ENCODE measurements at places on chromosomes 3 and 15.

DNA sequence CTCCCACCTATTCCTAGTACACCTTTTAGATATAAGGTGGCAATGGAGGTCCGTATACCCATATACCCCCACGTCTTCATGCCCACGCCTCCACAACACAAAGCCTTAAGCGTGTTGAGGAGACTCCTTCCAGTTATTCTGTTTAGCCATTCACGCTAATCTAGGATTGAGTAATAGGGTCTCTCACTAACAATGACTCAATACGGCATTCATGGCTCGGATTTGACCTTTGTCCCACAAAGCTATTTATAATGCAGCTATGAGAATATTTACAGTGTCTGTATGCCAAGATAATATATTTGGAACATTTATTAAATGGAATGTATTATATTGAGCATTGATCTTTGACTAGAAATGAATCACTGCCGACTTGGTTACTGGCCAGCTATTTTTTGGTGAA, 215.8 kb downstream of the KCNH8 start:
- DNase-seq: no peak

DNA sequence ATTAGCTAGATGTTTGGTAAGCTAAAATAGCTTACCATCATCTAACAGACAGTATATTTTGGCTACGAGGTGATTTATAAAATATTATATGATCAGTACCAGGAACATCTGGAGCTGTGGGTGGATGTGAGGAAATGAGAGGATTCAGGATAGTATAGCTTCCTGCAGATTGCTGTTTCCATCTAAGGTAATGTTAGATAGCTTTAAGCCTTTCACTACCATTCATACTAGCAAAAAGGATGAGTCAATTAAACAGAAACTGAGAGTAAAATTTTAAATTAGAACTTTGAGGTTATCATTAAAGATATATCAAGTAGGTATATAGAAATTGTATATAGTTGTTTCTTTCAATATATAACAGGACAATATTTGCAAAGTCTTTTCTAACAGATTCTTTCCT, 8.0 kb downstream of the ZBTB20 start:
- DNase-seq: no peak

DNA sequence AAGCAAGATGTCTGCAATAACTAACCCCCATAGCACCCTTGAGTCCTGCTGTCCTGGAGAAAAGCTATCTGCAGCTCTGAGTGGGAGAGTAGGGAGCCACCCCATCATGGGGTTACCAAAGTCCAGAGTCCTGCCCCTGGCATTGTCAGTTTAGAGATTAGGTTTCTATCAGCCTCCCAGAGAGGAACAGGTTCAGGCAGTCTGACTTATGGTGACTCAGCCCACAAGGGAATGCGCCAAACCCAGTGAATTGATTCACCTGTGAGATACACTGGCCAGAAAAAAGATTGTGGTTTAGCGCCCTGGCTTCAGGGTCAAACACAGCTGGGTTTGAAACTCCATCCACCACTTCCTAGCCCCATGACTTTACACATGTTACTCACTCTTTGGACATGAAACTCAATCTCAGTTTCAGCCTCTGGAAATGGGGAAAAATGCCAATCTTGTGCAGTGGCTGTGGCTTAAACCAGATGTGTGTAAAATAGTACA, 263.6 kb upstream of the HES1 start:
- no peak for DNase-seq

- no peak for DNase-seq
These were observed 281.8 kb downstream of the FAM43A start for GRCh38 chr3:194967151-194968117.

- no peak for DNase-seq
These were observed 931.2 kb downstream of the MCTP2 start for GRCh38 chr15:95162531-95162930.

Measured in activated CD4-positive, alpha-beta T cell treated with anti-CD3 and anti-CD28 coated beads for 1 hour (primary cell).